ENCODE measurements at places on chromosomes 6 and 20. TPM values are rescaled to one million over a fixed set of nuclear protein-coding genes. Genes with fewer than 3 reads are reported as not detected.
A peak's percentile ranks its signal among the peaks of the same experiment; 100 is the strongest.

- H3K27me3 ChIP-seq = no peaks in the 10 kb centered on the region
- H3K27ac ChIP-seq = no peak overlapping the region
- no peaks in the 10 kb centered on the region for H3K36me3 ChIP-seq
- peaks cover 3% of the 10 kb centered on the region for H3K4me1 ChIP-seq
- peak; percentile 19 for DNase-seq
These were observed 109.2 kb downstream of the ESR1 start for GRCh38 chr6:151916680-151917164.

GRCh38 chr20:5313916-5314315, 2.8 kb downstream of the PROKR2 start:
- H3K4me3 ChIP-seq = no peak overlapping the region
- H3K27ac ChIP-seq = no peak overlapping the region
- DNase-seq = no peak
- H3K4me1 ChIP-seq = peaks cover 4% of the 10 kb centered on the region

DNA sequence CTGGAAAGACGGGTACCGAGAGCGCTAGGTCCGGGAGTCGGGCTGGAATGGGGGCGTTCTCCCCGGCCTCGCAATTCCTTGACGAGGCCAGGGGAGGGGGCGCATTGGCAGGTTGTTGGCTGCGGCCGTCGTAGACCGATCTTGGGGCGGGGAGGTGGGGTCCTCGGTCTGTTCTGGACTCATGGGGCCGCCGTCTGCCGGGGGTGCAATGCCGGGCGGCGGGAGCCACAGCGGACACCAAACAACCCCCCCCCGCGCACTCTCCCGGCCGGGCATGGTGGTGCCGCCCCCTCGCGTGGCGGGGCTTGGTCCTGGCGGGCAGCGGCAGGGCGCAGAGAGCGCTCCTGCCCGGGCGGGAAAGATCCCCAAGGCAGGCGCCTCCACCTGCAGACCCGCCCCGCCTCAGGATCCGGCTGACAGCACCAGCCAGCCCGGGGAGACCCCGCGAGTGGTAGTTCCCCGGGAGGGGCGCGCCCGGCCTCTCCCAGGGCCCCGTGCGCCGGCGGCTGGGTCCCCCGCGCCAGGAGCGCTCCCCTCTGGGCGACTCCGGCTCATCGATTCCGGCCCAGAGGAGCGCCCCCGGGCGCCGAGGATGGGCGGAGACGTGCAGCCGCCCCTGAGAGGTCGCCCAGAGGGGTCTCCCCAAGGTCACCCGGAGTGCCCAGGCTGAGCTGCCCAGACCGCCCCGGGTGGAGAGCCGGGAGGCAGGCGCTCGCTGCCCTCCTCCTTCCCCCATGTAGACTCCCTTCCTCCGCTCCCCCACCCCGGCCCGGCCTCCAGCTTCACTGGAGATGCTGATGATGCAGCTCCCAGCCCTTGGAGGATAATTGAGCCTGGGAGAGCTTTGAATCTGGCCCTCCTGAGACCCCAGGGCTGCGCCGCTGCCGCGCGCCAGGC, 709 bp downstream of the PPP1R16B start:
- peak; percentile 9 for DNase-seq
- H3K27me3 ChIP-seq = peaks cover 54% of the 10 kb centered on the region
- H3K4me1 ChIP-seq = no peaks in the 10 kb centered on the region
- no peak overlapping the region for H3K27ac ChIP-seq
- H3K4me3 ChIP-seq = peak overlapping the region; percentile 37
- no peaks in the 10 kb centered on the region for H3K36me3 ChIP-seq

DNA sequence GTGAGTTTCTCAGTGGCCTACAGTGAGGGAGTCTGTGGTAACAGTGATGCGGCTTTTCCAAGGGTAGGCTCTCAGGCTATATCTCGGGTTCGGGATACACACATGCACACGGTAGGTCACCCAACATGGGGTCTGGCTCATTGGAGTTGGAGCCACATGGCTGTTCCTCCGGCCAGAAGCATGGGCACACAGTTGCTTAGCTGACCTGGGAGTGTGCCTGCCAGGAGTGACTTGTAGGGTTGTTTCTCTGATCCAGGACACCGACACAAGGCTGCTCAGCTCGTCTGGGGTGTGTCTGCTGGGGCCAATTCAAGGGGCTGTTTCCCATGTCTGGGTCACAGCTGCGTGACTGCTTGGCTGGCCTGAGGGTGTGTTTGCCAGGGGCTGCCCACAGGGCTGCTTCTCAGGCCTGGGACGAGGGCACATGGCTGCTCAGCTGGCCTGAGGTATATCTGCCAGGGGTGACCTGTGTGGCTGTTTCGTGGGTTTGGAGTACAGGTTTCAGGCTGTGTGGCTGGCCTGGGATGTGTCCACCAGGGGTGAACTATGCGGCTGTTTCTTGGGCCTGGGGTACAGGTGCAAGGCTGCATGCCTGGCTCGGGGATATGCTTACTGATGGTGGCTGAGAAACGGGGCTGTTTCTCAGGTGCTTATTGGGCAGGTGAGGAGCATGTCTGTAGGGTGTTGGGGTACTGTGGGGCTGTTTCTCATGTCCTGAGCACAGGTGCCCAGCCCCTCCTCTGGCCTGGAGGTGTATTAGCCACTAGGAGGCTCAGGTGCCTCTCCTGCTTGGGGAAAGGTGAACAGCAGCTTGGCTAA, 15.2 kb downstream of the KIF25 start:
- H3K36me3 ChIP-seq = no peaks in the 10 kb centered on the region
- H3K27ac ChIP-seq = no peak overlapping the region
- H3K27me3 ChIP-seq = no peaks in the 10 kb centered on the region
- no peaks in the 10 kb centered on the region for H3K4me1 ChIP-seq
- DNase-seq = no peak

DNA sequence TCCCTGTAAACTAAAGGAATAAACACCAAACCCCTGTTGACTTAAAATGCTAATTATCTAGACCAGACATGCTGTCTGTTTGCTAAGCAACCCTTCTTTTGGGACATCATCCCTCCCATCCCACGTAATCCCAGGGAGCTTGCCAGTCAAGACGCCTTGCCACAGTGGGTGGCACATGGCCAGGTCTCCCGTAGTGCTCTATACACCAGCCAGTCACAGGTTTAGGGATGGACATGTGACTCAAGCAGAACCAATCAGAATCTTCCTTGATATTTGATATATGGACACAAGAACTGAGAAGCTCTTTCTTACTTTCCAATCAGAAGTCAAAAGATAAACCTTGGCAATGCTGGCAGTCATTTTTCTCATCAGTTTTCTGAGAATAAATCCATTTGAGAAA, 60.0 kb downstream of the CNKSR3 start:
- no peaks in the 10 kb centered on the region for H3K36me3 ChIP-seq
- H3K27ac ChIP-seq = no peak overlapping the region
- no peak for DNase-seq
- no peak overlapping the region for H3K4me3 ChIP-seq
- no peaks in the 10 kb centered on the region for H3K4me1 ChIP-seq

DNA sequence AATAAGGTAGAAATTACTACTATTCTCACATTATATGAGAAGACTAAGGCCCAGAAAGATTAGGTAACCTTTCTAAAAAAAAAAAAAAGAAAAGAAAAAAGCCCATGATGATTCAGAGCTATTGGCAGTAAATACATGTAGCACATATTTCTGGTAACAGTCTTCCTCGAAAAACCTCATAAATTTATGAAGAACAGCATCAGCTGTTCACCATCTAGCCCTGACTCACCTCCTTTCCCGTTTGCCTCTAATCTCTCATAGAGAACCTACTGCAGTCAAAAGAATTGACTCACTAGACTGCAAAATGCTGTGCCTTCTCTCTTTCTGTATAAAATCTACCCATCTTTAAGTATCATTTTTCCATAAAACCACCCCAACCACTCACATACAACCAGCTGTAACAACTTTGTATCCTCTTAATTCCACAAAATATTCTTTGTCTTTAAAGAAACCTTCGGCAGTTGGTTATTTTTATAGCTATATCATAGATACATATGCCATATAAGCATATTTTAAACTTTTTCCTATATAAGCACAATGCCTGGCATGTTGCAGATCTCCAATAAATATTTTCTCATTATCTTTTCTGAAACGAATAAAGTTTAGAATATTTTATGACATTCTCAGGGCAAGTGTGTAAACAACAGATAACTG, 152.7 kb upstream of the ENPP5 start:
- no peaks in the 10 kb centered on the region for H3K27me3 ChIP-seq
- H3K27ac ChIP-seq = no peak overlapping the region
- no peak overlapping the region for H3K4me3 ChIP-seq
- DNase-seq = peak; percentile 82
- H3K36me3 ChIP-seq = no peaks in the 10 kb centered on the region

DNA sequence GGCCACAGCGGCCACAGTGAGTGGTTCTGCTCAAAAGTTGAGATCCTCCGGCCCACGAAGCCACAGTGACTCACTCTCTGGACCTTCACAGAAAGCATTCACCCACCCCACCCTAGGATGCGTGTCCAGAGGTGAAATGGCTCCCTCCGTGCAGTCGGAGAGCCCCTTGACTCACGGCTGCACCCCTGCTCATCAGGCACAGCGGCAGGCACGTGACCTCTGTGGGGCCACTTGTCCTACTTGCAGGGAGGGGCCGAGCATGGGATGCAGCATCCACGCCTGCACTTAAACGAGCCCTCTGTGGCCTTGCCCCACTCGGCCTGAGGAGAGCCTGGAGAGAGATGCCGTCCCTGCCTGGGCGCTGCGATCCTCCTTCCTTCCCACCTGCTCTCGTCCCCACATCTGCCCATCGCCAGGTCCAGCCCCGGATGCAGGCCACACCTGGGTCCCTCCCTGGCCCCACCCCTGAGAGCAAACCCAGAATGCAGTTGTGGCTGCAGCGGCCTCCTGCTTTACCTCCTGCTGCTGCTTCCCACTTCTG, 28.7 kb downstream of the NTSR1 start:
- H3K36me3 ChIP-seq = no peaks in the 10 kb centered on the region
- no peak overlapping the region for H3K27ac ChIP-seq
- H3K4me1 ChIP-seq = no peaks in the 10 kb centered on the region
- H3K4me3 ChIP-seq = no peak overlapping the region
- DNase-seq = no peak
- H3K27me3 ChIP-seq = no peaks in the 10 kb centered on the region

GRCh38 chr6:168584249-168584648, 143.3 kb downstream of the SMOC2 start:
- no peak overlapping the region for H3K27ac ChIP-seq
- no peaks in the 10 kb centered on the region for H3K27me3 ChIP-seq
- H3K4me3 ChIP-seq = no peak overlapping the region
- DNase-seq = peak; percentile 21
- H3K4me1 ChIP-seq = no peaks in the 10 kb centered on the region
- H3K36me3 ChIP-seq = no peaks in the 10 kb centered on the region

TP53TG5 gene
- total RNA-seq = 0.32 TPM

KCNQ5 gene
- total RNA-seq = 28.9 TPM
